ENCODE measurements at places on chromosomes 7 and 10.

- DNase-seq = no peak
These were observed 450.0 kb upstream of the FZD8 start for GRCh38 chr10:36092116-36092515.

- no peak for DNase-seq
These were observed 144.5 kb downstream of the RNF216 start for GRCh38 chr7:5636914-5637313.

DNA sequence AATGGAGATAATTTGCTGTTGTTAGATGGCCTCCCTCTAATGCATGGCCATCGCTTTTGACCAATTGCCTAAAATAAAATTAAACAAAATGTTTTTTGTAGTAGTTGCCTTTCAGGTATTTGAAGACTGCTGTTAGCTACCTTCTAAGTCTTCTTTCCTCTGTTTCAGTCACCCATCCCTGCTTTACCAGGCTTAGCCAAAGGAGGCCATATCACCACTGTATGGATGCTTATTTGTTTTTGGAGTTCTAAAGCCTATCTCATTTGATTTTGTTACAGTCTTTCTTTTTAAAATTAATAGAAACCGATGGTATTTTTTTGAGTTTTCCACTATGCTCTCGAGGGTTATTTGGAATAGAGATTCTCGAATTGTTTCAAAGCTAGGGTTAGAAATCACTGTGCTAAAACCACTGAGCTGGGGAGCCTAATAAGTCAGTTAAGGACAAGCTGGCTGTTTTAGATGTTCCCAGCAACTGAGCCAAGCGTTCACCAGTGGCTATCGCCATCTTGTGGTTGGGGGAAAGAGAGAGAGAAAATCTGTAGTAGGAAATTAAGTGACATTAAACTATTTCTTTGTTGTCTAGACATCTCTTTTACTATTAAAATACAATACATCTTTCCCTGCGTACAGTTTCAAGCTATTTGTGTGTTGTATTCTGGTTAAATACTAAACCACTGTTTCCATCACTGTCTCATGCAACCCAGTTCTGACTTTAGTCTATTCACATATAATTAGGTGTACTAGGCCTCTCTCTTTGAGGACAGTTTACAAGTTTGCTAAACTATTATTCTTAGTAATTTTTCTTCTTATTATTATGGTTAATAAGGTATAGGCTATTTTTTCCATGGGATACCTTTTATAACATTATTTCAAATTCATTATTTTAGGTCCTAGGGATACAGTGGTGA, 52.2 kb downstream of the GPR158 start:
- no peak for DNase-seq

DNA sequence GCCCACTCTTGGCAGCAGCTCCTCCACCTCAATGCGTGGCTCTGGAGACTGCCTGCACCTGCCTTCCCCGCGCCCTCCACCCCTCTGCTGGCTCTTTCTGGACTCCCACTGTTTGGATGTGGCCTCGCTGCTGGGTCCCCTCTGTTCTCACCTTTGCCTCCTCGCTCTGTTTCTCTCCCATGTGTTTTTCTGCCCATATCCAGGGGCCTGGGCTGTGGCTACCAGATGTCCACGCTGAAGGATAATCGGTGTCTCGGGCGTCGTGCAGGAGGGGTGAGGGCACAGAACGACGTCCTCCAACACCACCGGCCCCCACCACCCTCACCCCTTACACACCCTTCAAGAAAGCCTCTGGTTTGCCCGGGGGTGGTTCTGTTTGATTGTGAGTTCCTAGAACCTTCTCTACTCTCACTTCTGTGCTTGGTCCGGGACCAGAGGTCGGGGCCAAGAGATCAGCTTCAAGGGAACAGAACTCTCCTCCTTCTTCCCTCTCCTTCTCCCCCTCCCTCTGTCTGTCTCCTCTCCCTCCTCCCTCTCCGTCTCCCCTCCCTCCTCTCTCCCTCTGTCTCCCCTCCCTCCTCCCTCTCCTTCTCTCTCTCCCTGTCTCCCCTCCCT, 31.7 kb downstream of the AP5Z1 start:
- DNase-seq = no peak

- DNase-seq = no peak
These were observed 72.9 kb upstream of the AMPH start for GRCh38 chr7:38704041-38704547.

GRCh38 chr7:115368998-115369397, 447.1 kb downstream of the MDFIC start:
- DNase-seq = no peak

GRCh38 chr10:119973281-119973680, 80.8 kb downstream of the SEC23IP start:
- DNase-seq = no peak

DNA sequence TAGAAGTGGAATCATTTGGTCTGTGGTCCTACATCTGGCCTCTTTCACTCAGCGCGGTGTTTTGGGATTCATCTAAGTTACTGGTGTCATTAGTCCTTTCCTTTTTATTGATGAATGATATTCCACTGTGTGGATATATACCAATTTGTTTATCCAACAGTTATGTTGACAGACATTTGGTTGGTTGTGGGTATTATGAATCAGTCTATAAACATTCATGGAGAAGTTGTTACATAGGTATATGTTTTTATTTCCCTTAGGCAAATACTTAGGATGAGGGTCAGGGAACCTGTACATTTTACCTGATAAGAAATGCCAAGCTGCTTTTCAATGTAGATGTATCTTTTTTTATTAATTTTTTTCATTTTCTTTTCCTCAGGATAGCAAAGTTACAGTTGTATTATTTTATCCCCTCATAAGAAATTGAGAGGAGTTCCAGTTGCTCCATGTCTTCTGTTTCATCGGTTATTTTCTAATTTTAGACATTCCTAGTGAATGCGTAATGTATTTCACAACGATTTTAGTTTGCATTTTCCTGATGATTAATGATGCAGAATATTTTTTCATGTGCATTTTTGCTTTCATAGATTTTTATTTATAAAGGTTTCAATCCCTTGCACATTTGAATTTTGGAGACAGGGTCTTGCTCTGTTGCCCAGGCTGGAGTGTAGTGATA, 203.8 kb upstream of the SH2B2 start:
- DNase-seq = no peak

DNA sequence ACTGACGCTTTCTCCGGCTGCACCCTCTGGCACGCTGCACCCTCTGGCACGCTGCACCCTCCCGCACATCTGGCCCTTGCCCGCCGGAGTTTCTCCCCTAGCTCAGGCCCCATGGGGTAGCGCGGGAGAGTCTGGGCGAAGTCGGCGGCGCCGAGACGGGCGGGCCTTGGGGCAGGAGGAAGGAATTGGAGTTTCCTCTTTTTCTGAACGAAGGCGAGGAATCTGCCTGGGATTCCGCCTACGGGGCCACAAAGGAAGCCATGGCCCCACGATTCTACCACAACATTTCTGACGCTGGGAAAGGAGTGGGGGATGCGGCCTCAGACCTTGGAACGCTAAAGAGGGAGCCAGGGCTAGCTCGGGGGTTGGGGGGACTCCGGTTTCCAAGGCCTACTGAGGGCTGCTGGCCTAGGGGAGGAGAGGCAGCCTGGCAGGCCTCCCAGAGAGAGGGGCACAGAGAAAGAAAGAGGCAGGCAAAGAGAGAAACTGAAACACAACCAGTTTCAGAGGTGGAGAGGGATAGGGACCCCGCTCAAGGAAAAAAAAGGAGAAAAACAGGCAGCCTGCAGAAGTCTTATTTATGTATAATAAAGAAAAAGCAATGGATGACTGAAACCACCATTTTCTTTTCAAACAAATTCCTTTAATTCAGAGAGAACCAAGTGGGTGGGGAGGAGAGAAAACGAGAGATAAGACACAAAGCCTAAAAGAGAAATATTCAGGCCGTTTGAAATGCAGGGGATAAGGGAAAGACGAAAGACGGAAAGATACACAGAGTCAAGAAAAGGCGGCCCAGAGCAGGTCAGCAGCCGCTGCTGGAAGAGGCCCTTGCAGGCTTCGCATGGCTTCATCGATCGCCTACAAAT, 4.3 kb downstream of the TLX1 start:
- no peak for DNase-seq

DNA sequence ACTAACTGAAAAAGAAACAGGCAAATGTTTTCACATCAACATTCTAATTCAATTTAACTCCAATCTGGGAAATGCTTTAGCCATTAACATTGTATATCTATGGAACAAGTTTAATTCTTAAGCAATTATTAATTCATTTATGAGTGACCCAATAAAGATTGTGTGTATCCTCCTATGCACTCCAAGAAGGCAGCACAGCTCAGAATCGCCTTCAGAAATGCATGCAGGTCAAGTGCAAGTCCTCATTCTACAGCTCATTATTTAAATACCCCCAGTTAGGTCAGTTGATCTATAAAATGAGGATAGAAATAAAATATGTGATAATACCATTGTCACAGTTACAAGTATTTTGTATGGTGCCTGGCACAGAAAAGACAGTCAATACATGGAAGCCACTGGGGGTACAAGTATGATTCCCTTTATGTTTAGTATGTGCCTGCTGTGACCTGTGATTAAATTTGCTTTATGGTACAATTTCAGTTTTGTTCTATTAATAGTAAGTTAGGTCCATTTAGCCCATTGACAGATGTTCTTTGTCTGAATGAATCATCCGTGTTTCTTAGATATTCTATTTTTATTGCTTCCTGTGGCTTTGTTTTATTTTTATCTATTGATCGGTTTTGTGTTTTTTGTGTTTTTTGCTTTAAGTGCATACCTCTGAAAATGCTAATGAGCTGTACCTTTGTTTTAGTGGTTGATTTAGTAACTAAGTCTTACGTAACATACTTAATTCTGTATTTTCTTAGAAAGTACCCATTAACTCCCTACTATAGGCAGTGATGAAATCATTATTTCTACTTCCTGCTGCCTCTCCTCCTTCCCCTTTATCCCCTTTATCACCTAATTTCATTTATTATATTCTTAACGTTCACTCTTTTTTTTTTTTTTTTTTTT, 42.8 kb downstream of the CPXM2 start:
- DNase-seq = no peak

DNA sequence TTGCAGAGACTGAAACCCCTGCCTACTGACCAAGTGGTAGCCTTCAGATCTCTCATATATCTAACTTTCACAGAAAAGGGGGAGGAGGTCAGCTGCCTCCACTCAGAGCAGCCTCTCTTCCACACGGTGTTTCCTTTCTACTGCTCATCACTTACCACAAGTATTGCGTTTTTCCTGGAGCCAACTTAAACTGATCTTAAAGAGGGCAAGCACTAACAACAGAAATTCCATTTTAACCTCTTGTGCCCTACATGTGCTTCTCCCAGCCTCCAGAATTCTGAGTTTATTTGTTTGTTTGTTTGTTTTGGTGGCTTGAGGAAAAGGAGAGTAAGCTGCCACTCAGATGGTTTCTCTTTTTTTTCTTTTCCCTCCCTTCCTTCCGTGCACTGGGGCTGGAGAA, 19.1 kb downstream of the SKIDA1 start:
- DNase-seq = no peak

- DNase-seq = no peak
These were observed 7.4 kb downstream of the CPSF4 start for GRCh38 chr7:99446096-99446495.

DNA sequence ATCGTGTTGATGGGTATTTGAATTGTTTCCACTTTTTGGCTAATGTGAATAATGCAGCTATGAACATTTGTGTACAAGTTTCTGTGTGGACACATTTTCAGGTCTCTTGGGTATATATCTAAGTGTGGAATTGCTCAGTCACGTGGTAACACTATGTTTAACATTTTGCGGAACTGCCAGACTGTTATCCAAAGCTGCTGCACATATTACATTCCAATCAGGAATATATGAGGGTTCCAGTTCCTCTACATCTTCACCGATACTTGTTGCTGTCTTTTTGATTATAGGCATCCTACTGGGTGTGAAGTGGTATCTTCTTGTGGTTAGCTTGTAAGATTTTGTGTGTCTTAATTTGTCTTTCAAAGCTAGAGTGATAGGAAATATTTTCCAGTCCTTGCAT, 6.8 kb downstream of the PTPN12 start:
- no peak for DNase-seq

DNA sequence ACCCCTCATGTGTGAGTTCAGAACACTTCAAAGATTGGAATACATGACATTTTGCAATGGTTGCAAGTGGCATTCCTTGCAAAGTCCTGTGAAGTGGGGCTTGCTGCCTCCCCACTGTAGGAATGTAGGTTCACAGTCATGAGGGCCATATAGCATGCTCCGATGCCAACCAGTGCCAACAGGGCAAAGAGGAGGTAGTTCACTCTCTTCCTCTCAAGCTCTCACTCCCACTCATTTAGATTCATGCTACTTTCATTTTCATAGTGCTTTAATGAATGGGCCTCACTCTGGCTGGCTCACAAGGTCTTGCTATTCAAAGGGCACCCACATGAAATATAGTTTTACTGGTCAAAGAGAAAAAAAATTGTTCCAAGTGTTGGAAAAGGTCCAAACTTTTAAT, 169.9 kb upstream of the AOAH start:
- DNase-seq = no peak

- no peak for DNase-seq
These were observed 109.0 kb downstream of the FZD1 start for GRCh38 chr7:91373111-91373800.

GRCh38 chr7:119007236-119007635, 782.7 kb downstream of the ANKRD7 start:
- DNase-seq = no peak

GRCh38 chr10:70280099-70280498, 3.7 kb downstream of the NPFFR1 start:
- DNase-seq = no peak

DNA sequence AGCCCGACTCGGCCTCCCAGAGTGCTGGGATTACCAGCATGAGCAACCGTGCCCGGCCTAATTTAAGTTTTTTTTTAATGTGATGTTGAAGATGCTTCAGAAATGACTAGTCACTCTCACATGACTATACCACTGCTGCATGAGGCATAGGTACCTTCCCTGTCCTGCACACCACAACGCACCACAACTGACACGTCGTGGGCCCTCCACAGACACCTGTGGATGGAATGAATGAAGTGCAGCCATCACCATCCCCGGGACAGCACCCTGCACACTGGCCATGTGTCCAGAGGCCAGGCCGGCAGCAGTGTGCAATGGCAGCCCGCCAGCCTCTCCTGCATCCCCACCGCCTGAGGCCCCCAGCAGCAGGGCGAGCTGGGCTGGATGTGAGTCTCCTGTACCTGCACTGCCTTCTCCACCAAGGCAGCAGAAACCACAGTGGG, 55.1 kb downstream of the VOPP1 start:
- DNase-seq = peak; percentile 48

Data from stimulated activated CD8-positive, alpha-beta memory T cell treated with anti-CD3 and anti-CD28 coated beads, Interleukin-2, amount 100 ng/mL, for 48 hours (primary cell).